ENCODE measurements at places on chromosomes 5 and 9.

DNA sequence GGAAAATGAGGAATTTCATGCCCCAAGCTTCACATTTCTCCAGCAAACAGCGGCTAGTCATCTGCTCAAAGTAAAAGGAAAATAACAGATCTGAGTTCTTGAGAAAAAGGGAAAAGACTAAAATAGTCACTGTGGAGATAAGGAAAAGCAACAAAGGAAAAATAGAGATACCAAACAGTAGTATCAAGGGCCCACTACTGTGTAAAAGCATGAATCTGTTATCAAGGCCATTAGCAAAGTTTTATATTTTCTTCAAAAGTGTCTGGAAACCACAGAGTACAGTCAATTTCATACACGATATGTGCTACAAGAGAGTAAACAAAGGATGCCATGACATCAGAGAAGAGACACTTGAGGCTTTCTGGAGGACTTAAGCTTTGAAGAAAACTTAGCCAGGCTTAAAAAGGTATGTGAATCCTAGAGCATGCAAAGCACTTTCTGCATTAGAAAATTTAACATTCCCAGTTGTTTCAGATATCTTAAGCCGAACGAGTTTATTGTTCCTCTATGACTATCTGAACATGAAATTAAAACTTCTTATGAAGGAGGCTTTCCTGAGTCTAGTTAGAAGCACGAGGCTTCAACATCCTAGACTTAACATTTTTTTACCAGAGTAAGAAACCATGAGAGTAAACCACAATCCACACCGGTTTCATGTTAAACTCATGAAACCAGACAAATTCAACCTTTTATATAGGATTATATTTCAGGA, 1.2 kb downstream of the TTC33 start:
- no peak for DNase-seq

DNA sequence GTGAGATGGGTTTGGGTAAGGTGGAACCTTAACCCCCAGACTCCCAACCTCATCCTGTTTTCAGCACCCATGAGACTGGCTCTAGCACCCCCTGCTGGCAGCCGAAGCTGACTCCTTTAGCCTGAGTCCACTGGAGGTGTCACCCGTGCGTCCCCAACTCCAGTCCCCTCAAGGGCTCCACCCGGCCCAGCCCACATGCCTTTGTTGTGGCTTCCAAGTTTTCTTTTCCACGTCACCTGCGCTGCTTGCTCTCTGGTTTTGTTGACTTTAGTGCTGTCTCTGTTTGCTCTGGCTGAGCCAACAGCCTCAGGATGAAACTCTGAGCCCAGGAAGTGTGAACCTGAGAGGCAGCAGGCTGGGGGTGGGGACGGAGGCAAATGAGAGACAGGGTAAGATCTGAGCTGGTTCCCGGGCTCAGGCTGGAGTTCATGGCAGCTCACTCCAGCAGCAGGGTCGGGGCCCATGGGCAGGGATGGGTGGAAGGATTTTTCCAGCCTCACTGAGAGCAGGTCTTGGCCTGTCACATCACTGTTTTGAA, 13.2 kb upstream of the AQP7 start:
- no peak for DNase-seq

- DNase-seq, result no peak
These were observed 29.8 kb upstream of the SLC6A3 start for GRCh38 chr5:1474866-1475543.

GRCh38 chr5:106907979-106908378, 762.8 kb downstream of the EFNA5 start:
- no peak for DNase-seq

- no peak for DNase-seq
These were observed 157.5 kb upstream of the IER5L start for GRCh38 chr9:129335464-129336129.

DNA sequence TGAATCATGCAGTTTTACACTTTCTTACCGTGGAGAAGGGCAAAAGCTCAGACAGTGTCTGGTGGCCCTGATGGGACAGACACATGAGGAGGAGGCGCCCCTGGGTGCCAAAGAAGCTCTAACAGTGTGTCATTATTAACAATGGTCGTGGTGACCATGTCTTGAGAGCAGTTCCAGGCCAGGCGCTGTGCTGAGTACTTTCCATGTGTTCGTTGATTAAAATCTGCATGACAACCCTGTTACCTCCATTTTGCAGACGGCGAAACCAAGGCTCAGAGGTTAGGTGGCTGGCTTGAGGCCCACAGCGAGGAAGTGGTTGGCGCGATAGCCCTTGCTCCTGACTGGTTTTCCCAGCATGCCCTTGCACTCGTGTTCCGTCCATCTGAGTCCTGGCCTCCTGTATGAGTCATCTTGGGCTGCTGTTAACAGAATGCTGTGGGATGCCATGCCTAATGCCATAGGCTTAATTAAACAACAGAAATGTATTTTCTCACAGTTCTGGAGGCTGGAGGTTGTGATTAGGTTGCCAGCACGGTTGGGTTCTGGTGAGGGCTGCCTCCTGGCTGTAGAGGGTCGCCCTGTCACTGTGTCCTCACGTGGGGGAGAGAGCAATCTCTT, 92.0 kb downstream of the AMBP start:
- DNase-seq, result no peak

DNA sequence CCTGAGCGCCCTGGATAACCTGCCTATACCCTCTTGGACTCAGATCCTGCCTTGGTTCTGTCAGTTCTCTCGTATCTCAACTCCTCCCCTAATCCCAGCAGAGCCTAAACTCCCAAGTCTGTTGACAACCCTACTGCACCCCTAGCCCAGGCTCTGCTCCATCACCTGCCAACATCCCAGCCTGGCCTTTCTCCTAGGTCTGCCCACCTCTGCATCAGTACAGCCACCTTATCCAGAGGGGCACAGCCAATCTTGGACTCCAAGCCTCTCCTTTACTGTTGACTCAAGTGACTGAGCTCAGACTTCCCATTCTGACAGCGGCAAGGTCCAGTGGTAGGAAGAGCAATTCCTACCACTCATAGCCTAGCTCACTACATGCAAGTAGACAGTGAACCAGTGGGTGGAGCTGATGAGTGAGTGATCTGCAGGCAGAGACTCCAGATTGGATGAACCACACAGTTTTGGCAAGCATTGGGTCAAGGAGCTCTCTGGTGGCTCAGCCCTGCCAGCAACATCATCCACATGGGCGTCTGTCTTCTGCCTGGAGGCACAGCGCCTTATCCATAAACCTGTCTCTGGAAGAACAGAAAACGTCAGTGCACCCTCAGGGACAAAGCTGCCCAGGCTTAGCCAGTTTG, 26.5 kb downstream of the TRMO start:
- no peak for DNase-seq

GRCh38 chr9:105319202-105319813, 74.9 kb downstream of the SLC44A1 start:
- DNase-seq, result no peak

DNA sequence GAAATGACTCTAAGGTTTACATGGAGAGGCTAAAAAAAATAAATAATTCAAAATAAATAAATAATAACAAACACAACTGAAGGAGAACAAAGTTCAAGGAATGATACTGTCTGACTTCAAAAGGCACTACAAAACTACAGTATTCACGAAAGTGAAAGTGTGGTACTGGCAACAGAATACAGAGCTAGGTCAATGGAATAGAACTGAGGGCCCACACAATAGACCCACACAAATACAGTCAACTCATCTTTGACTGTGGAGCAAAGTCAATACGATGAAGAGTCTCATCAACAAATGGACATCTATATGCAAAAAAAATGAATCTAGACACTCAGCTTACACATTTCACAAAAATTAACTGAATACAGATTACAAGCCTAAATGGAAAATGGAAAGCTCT, 75.3 kb downstream of the FBXW11 start:
- DNase-seq, result no peak

DNA sequence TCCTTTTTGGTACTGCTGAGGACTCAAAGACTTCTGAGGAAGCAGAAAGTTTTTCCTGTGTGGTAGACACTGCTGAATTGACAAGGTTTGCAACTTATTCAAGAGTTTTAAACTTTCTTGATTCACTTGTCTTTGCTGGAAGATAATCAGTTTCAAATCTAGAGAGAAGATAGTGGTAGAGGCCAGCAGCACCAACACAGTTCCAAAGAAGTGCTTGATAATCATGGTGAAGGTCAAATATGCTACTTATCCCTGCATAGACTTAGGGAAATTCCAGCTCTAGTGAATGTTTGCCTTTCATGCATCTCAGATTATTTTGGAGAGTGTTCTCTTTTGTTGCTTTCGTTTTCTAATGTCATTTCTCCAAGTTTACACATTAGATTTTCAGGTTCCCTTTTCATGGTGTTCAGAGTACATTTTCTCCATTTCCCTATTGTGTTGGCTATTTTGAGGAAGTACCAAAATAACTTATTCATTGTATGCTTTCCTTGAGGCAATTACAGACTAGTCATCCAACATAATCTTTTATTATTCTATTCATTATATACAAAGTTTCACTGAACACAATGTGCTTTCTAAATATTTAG, 550 bp downstream of the IFNE start:
- no peak for DNase-seq

DNA sequence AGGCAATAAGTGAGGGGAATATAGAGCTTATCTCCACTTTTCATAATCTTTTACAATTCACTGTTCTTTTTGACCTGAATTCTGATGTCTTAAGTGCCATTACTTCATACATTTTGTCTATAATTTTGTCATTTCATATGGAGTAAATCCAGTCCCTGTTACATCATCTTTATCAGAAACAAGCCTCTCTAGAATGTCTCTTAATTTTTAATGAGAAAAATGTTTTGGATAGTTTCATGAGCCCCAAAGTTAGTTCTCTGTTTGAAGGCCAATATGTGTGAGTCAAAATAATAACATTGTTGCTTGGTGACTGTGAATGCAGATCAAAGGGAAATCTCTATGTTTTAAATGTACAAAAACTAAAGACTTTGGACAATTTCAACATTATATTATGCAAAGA, 329.6 kb upstream of the ARRDC3 start:
- DNase-seq, result no peak

GRCh38 chr5:116374434-116374852, 200.2 kb downstream of the SEMA6A start:
- no peak for DNase-seq

- DNase-seq, result no peak
These were observed 792.2 kb upstream of the CDH9 start for GRCh38 chr5:27830546-27830945.

GRCh38 chr5:152376886-152377285, 28.2 kb downstream of the NMUR2 start:
- no peak for DNase-seq

- DNase-seq, result no peak
These were observed 15.3 kb downstream of the HNRNPH1 start for GRCh38 chr5:179608131-179608581.
